ENCODE measurements at places on chromosomes 7 and 10. TPM values are rescaled to one million over a fixed set of nuclear protein-coding genes. Genes with fewer than 3 reads are reported as not detected.

- DNase-seq: no peak
Observed at GRCh38 chr7:104980841-104981671, 32.9 kb upstream of the KMT2E start.

DNA sequence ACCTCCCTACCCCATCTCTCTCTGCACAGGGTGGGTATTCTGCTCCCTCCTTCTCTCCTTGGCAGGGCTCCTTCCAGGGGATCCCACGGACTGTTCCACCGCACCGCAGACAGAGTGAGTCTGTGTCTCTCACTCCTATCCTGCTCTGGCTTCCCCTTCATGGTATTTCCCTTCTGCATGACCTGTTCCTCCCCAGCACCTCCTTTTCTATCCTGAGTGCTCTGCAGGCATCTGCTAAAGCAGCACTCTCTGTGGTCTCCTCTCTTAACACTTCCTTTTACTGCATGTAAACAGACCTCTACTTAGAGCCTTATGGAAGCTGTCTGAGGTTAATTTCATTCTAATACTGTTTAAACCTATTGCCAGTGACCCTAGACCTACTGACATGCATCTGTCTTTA is 171.5 kb downstream of the CCSER2 start:
- no peak for DNase-seq

- no peak for DNase-seq
Observed at GRCh38 chr10:126425489-126426065, 37.3 kb upstream of the ADAM12 start.

DNA sequence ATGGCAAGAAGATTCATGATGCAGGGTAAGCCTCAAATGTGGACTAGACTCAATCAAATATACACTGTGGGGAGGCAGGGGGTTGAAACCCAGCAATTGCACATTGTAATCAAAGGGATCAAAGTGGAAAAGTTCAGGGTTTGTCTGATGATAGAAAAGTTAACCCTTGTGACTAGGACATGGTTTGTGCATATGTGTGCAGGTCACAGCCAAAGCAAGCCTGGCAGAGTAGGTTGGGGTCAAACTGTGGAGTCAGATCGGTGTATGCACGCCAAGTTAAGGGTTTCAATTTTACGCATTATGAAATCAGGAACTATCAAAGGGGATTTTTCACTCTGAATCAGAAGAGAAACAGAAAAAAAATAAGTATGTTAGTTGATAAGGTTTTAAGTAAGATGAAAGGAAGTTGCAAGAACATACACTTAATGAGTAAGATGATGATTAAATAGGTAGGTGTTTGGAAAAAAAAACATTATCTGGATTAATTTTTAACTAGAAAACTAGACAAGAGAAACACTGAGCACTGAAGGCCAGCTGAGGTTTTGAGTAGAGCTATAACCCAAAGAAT is 188.3 kb downstream of the DGKB start:
- DNase-seq: no peak

GRCh38 chr10:92290076-92290836 is 622 bp downstream of the CPEB3 start:
- no peak for DNase-seq

- DNase-seq: no peak
Observed at GRCh38 chr7:81162771-81163525, 244.1 kb upstream of the SEMA3C start.

DNA sequence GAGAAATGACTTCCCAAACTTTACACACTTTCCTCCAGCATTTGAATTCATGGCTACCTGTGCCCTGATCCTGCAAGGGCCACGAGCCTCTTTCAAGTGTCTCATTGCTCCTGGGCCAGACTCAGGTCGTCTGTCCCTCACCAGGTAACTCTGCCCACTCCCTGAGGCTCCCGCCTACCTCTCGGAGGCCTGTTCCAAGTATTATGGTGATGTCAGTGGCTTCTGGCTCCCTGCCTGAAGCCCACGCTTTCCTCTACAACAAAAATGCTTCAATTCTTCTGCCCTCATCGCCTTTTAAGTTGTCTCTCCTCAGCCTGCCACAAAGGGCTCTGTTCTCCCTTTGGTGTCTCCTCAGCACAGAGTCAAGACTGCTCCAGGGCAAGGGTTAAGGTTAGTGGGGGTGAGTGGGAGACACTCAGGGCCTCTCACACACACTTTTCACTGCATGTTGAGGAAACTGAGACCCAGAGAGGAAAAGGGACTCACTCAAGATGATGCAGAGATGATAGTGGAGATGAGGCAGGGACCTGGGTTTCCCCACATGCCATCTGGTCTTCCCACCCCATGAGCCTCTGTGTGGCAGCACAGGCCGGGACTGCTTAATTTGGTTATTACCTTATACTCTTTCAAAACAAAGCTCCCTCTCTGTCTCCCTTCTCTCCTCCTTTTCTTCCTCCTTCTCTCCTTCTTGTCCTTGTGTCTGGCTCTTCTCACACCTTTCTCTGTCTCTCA is 28.3 kb upstream of the EGR2 start:
- DNase-seq: no peak

GRCh38 chr10:84166620-84167288 is 6.8 kb upstream of the GPR15LG start:
- DNase-seq: no peak

DNA sequence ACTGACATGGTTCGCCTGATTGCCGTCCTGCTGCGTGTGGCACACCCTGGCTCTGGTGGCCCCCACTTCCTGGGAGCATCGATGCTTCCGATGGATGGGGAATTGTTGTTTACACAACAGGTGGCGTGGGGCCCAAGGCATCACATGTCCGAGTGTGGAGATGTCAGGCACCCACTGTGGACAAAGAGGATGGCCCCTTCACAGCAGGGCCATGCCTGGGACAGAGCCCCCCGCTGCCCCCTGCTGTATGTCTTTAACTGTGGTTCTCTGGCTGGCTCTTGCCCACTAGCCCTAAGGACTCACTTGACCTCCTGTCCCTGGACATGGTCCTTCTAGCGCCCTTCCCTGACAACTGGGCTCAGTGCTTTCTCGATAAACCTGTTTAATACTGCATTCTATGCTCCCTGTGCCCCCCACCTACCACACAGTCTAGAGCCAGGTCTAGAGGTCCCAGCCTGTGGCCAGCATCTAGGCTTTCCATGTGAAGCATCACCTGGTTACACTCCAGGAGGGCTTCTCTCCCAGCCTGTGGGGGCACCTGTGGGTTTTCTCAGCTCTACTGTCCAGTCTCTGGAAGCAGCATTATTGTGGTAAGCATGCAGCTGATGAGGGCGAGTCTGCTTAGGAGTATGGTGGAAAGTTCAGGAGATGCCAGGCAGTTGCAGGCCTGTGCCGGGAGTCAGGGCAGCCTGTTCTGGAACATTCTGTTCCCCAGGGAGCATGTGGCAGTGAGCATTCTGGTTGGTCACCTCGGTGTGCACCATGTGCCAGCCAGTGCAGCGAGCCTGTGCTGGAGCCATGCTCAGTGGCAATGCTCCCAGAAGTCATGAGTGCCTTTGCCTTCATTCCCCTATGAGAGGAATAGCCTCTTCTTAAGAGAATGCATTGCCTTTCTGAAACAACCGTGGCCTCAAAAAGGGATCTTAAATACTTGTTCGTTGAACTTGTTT is 10.4 kb downstream of the ADCY1 start:
- no peak for DNase-seq

- DNase-seq: no peak
Observed at GRCh38 chr10:9024210-9024609, 969.7 kb downstream of the GATA3 start.

GRCh38 chr10:71921324-71922027 is 42.7 kb upstream of the CHST3 start:
- DNase-seq: peak; percentile 89

DNA sequence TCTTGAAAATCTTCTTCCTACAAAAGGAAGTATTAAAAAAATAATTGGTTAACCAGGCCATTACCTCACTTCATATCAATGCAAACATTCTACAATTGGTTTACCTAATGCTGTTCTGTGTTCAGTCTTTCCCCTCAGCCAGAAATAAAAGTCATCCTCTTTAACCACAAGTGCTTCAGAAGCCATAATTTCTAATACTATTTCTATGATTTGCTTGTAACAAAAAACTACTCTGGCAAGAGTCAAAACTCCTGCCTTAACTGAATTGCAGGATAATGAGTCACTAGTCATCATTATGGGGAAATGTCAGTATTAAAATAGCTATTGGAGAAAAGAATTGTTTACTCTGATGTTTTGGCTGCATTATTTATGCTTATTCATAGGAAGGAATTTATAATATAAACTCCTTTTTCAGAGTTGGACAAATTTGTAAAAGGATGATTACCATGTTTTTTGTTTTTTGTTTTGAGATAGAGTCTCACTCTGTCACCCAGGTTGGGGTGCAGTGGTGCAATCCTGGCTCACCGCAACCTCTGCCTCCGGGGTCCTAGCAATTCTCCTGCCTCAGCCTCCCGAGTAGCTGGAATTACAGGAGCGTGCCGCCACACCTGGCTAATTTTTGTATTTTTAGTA is 55.5 kb upstream of the ODAD2 start:
- no peak for DNase-seq

- no peak for DNase-seq
Observed at GRCh38 chr10:10498781-10499180, 518.9 kb upstream of the CELF2 start.

DNA sequence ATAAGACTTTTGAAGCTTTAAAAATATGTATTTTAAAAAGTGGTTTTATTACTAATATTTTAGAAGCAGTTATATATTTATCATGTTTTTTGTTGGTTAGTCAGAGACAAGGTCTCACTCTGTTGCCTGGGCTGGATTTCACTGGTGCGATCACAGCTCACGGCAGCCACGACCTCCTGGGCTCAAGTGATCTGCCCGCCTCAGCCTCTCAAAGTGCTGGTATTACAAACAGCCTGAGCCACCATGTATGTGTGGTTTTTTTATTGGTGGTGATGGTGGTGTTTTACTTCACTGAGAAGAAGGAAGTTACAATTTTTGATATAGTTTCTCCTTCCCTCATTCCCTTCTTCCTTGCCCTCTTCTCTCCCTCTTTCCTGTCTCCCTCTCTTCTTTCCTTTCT is 13.4 kb downstream of the NHLRC2 start:
- DNase-seq: no peak

GRCh38 chr7:129807863-129808262 is 144.9 kb downstream of the UBE2H start:
- DNase-seq: no peak

DNA sequence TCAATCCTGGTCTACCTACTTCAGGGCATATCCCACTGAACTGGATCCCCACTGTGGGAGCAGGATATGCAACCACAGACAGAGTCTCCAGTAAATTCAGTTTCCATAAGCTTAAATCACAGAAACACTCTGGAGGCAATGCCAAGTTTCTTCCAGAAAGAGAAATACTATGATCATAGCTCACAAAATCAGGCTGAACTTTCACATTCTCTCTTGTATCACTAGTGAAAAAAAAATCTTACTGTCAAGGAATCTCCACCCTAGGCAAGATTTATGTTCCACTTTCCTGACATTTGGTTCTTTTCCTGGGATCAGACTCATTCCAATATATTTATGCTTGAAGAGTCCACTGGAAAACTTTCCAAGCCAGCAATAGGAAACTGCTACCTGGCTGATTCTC is 749.0 kb downstream of the SUGCT start:
- no peak for DNase-seq

- no peak for DNase-seq
Observed at GRCh38 chr7:110685899-110686298, 405.0 kb upstream of the LRRN3 start.

DNA sequence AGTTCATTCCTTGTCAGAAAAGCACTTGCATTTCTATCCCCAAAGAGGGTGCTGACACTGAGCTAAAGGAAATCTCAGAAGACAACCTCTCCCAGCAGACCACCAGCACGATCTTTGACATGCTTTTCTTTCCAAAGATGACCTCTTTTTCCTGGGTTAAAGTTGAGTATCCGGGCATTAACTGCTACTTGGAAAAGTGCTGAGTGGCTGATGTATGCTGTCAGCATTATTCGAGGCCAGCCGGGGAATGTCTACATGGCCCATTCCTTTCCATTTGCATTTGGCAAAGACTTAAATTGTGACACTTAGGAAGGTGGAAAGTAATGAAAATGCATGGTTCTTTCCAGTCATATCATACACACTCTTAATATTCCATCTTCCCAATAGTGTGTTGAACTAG is 90.6 kb upstream of the SKAP2 start:
- no peak for DNase-seq

DNA sequence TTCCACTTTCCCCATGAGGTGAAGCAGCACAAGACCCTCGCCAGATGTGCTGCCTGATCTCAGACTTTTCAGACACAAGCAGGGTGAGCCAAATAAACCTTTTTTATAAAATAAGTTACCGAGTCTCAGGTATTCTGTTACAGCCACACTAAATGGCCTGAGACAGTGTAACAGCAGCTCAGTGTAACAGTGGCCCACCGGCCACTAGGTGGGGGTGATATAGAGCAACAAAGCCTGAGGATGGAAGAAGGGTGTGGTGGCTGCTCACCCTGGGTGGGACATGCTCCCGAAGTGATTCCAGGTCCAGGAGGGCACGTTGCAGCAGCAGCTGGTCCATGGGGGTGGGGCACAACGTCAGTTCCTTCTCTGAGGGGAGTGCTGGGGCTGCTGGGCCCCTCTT is 44.6 kb downstream of the BMS1 start:
- no peak for DNase-seq

DNA sequence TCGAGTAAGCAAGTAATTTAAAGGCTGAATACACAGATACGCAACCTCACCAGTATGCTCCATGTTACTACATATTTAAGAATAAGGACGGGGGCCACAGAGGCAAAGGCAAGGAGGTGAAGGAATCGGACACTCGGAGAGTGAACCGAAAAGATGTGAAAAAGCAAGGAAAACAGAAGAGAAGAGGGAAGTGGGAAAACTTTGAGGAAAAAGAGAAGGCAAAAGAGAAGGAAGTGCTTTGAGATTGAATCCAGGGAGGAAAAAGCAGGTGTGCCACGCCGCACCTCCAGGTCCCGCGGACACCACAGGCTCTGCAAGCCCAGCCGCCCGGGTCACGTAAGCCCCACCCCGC is 367 bp upstream of the AVL9 start:
- DNase-seq: no peak

DNA sequence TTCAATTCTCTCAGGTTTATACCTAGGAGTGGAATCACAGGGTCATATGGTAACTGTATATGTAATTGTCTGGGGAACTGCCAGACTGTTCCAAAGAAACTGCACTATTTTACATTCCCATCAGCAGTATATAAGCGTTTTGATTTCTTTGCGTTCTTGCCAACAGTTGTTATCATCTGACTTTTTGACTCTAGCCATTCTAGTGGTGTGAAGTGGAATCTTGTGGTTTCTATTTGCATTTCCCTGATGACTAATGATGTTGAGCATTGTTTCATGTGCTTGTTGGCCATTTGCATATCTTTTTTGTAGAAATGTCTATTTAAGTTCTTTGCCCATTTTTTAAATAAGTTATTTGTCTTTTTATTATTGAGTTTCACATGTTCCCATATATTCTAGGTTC is 44.3 kb upstream of the ZC3HAV1 start:
- no peak for DNase-seq

Gene AKR1D1
- total RNA-seq: not detected

Gene MRC1
- 44.6 TPM for total RNA-seq

Gene ZCCHC24
- 62.0 TPM for total RNA-seq

Gene ATOH7
- total RNA-seq: not detected

Gene PPP1R9A
- total RNA-seq: 28.5 TPM

Data from right cardiac atrium (tissue), 5 donors.